ENCODE measurements at places on chromosomes 4 and X.

GRCh38 chr4:88204882-88205281 lies 46.4 kb upstream of the ABCG2 start:
- no peak overlapping the region for H3K27ac ChIP-seq
- no peaks in the 10 kb centered on the region for H3K27me3 ChIP-seq
- DNase-seq: peak; percentile 26
- H3K4me1 ChIP-seq: no peaks in the 10 kb centered on the region
- H3K36me3 ChIP-seq: no peaks in the 10 kb centered on the region
- no peak overlapping the region for H3K4me3 ChIP-seq

- H3K27me3 ChIP-seq: no peaks in the 10 kb centered on the region
- DNase-seq: no peak
- no peaks in the 10 kb centered on the region for H3K4me1 ChIP-seq
- no peaks in the 10 kb centered on the region for H3K36me3 ChIP-seq
Observed at GRCh38 chrX:8813036-8813435, 11.9 kb upstream of the FAM9A start.

GRCh38 chr4:109157696-109158095 lies 144.8 kb downstream of the COL25A1 start:
- no peak overlapping the region for H3K27ac ChIP-seq
- DNase-seq: no peak
- no peak overlapping the region for H3K4me3 ChIP-seq
- H3K4me1 ChIP-seq: peaks cover 3% of the 10 kb centered on the region
- no peaks in the 10 kb centered on the region for H3K27me3 ChIP-seq

GRCh38 chr4:54227256-54228055 lies 1.6 kb upstream of the PDGFRA start:
- peak overlapping the region; percentile 64 for H3K4me3 ChIP-seq
- H3K27ac ChIP-seq: peak overlapping the region; percentile 29
- peak; percentile 74 for DNase-seq
- no peaks in the 10 kb centered on the region for H3K27me3 ChIP-seq

DNA sequence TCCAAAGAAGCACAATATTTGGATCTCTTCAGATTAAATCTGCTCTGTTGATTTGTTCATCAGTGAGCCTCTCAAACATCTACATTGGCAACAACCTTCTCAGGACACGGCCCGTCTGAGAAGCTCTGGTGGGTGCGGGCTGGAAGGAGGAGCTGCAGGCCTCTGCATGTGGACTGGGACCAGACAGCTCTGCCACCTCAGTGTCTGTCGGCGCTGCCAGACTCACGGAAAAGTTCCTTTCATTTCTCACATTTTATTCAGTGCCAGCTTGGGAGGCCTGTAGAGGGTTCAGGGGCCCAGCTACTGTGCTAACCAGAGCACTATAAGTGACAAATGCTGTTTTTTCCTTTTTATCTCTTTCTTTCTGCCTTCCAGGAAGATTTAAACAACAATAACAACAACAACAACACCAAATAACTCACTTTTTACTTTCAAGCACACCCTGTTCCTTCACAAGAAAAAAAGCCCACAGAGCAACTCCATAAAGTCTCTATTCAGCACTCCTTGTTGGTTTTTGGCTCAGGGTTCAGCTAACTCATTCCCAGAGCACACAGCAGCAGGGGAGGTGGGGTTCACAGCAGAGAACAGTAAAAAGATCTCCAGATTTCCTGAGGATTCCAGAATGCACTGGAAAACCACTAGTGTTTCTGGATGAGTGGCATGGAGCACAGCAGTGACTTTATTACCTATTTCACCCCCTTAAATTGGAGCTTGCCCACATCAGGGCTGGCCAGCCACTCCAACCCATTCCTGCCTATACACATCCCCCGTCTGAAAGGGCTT lies 23.2 kb upstream of the HOPX start:
- H3K4me1 ChIP-seq: peaks cover 27% of the 10 kb centered on the region
- no peaks in the 10 kb centered on the region for H3K27me3 ChIP-seq
- no peak overlapping the region for H3K4me3 ChIP-seq
- no peak overlapping the region for H3K27ac ChIP-seq

GRCh38 chrX:18941896-18942295 lies 42.0 kb downstream of the PHKA2 start:
- no peaks in the 10 kb centered on the region for H3K4me1 ChIP-seq
- H3K36me3 ChIP-seq: peaks cover 7% of the 10 kb centered on the region
- no peak overlapping the region for H3K4me3 ChIP-seq
- no peak overlapping the region for H3K27ac ChIP-seq
- no peak for DNase-seq

DNA sequence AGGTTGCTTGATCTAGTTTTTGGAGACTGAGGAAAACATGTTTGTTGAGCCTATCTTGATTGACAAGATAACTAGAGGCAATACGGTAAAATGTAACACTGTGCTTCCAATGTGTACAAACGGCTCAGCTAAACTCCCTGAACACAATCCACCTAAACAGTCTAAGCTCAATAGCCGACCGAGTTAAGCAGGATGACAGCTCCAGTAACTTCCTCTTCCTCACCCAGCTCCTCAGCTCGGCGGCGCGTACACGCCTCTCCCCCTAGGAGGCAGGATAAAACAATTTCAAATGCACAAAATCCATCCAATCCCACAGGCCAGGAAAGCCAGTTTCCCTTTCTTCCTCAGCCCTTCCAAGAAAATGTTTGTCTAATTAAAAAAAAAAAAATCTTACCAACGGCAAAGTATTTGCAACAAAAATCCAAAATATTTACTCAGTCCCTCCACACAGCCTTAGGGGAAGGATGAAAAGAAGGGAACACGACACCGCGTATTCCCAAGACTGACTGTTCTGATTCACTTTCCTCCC lies 1.0 kb downstream of the CNOT6L start:
- peak overlapping the region; percentile 72 for H3K4me3 ChIP-seq
- DNase-seq: peak; percentile 87
- no peaks in the 10 kb centered on the region for H3K27me3 ChIP-seq
- H3K4me1 ChIP-seq: peaks cover 5% of the 10 kb centered on the region

- peaks cover 3% of the 10 kb centered on the region for H3K4me1 ChIP-seq
- DNase-seq: no peak
- no peak overlapping the region for H3K4me3 ChIP-seq
- no peak overlapping the region for H3K27ac ChIP-seq
Observed at GRCh38 chr4:26473893-26474292, 16.4 kb downstream of the CCKAR start.

DNA sequence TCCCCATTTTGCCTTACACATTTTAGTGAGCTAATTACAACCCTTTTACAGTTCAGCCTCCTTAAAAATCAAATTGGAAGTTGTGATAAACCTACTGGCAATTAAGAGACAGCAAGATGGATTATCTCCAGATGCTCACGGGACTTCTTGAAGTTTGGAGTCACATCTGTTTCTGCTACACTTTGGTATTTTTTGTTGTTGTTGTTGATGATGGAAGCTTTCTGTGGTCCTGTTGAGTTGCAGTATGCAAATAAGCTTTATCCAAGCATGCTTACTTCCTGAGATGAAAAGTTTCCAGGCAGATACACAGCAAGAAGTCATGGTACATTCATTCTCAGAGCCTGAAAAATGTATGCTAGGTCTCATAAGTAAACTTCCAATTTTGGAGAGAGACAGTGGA lies 670.0 kb upstream of the AMOT start:
- H3K4me1 ChIP-seq: peaks cover 6% of the 10 kb centered on the region
- DNase-seq: no peak
- H3K4me3 ChIP-seq: no peak overlapping the region
- no peaks in the 10 kb centered on the region for H3K27me3 ChIP-seq

Measured in cardiac muscle cell (in vitro differentiated cells and primary cell).